RWPE1 (cell line): ENCODE measurements at places on chromosomes 7 and 10.

- no peak for DNase-seq
Measured at GRCh38 chr10:33196710-33197491, 137.6 kb downstream of the NRP1 start.

DNA sequence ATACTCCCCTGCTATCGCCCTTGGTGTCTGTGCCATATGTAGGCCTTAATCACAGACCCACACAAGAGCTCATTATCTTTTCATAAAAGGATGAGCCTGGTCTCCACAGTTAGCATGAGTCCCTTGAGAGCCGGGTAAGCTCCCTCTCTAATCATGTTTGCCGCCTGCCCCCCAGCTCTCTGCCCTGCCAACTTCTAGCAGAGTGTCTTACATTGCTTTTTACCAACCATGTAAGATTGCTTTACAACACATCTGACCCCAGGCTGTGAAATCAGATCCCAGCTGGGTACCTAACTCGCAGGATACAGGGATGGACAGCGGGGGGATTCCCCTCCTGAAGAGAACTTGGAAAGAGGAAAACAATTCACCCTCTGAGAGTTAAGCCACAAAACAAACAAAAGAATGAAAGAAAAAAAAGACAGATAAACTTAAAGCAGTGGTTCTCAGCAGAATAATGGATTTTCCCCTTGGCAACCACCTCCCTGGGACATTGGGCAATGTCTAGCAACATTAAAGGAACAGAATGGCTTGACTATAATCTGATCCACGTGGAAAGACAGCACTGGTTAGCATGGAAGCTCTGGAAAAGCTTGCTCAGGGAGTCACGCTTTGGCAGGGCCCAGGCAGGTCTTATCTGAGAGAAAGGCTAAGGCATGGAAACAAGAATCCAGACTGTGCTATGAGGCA is 39.4 kb upstream of the ATOH7 start:
- DNase-seq, result no peak

DNA sequence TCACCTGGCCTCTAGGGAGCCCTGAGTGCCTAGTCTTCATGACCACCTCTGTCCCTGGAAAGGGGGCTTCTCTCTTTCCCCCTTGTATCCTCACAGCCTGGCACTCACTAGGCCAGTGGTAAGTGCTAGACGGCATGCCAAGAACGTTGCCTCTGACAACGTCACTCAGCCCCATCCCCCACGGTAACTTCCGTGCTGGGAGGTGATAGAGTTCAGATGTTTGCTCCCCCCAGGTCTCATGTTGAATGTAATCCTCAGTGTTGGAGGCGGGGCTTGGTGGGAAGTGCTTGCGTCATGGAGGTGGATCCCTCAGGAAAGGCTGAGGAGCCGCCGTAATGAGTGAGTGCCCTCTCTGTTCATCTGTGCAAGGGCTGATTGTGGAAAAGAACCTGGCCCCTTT is 343.3 kb upstream of the MKI67 start:
- no peak for DNase-seq

DNA sequence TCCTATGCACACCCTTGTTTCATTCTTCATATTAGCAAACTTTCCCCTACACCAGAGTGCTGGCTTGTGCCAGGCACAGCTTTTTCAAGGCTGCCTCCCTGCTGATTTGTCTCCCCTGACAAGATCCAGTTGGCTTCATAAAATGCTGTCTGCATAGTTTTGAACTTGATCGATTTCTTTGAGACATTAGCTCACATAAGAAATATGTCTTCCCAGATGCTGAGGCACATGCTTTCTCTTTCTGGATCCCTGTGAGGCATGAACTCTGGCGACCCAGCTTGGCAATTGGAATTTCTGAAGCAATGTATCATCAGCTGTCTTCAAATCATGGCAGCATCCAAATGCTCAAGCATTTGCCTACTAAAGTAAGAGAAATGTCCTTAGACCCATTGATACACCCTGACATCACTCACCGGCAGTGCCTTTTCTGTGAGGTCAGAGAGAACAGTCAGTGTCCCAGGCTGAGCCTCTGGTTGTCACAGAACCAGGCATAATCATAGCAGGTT is 616.4 kb upstream of the GHITM start:
- no peak for DNase-seq

GRCh38 chr10:32054094-32054493 is 2.1 kb downstream of the KIF5B start:
- no peak for DNase-seq

- no peak for DNase-seq
Measured at GRCh38 chr10:83539528-83540308, 599.6 kb upstream of the GHITM start.

GRCh38 chr10:89985446-89985845 is 284.1 kb downstream of the KIF20B start:
- DNase-seq, result no peak
